ENCODE measurements at places on chromosomes 3 and 15. TPM values are rescaled to one million over a fixed set of nuclear protein-coding genes. Genes with fewer than 3 reads are reported as not detected.

The CDC25A gene
- 10.2 TPM for total RNA-seq

The TGM5 gene
- total RNA-seq = not detected

The ECE2 gene
- total RNA-seq = not detected

The PP2D1 gene
- not detected for total RNA-seq

The PRTG gene
- 8.6 TPM for total RNA-seq

The PLA1A gene
- total RNA-seq = 0.37 TPM

The CADPS gene
- not detected for total RNA-seq

The DPH3 gene
- total RNA-seq = 26.3 TPM

The PYGO1 gene
- 6.8 TPM for total RNA-seq

The VPS8 gene
- 9.6 TPM for total RNA-seq

The C2CD4B gene
- total RNA-seq = 0.10 TPM

The IGF2BP2 gene
- 17.1 TPM for total RNA-seq

The NPAP1 gene
- total RNA-seq = not detected

The EPHA3 gene
- not detected for total RNA-seq

The NOX5 gene
- total RNA-seq = 0.18 TPM

The SLC12A1 gene
- total RNA-seq = not detected

The SPINK8 gene
- not detected for total RNA-seq

The PPM1M gene
- total RNA-seq = 5.3 TPM

The SNRK gene
- 5.1 TPM for total RNA-seq
